ENCODE measurements at places on chromosomes 5 and 9. TPM values are rescaled to one million over a fixed set of nuclear protein-coding genes. Genes with fewer than 3 reads are reported as not detected.

DNA sequence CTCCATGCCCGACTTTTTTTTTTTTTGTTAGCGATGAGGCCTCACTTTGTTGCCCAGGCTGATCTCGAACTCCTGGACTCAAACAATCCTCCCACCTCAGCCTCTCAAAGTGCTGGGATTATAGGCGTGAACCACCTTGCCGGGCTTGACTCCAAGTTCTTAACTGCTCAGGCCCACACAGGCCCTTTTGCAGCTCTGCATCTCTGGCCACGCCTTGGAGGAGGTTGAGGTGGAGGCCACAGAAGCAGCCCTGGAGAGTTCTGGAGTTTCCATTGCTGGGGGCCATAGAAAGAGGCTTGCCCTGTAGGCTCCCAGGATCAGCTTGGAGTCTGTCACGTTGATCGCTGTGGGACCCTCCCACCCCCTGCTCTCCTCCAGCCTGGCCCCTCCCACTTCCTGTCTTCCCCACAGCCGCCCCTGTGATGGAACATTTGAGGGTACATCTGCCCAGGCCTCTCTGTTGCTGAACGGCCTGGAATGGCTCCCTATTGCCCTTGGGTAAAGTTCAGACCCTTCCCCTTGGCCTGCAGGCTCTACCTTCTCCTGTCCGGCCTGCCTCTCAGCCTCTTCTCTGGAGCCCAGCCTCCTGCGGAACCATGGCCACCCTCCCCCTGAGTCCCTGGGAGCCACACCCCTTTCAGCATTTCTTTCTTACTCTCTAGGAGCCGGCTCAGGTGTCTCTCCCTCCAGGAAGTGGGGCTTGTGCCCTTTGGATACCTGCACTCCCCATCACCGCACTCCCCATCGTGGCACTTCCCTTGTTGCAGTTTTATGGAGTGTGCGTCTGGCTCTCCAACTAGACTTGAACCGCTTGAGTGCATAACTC lies 30.4 kb upstream of the IER5L start:
- H3K36me3 ChIP-seq, result no peaks in the 10 kb centered on the region
- no peaks in the 10 kb centered on the region for H3K4me1 ChIP-seq
- H3K27ac ChIP-seq, result no peak overlapping the region
- no peak for DNase-seq
- H3K27me3 ChIP-seq, result no peaks in the 10 kb centered on the region

DNA sequence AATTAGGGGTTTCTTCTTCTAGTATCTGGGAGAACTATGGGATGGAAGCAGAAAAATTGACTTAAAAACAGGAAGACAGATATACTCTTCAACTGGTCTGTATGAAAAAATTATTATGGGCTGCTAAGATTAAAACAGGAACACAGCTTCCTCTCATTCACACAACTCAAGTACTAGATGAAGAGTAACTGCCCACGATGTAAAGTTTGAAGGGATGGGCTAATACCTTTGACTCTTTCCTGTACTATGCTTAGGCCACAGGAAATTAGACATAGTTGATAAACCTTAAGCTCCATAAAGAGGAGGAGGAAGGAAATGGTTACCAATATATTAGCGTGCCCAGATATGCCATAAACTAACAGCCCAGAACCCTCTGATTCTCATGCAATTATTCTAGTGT lies 88.6 kb downstream of the ANKRD31 start:
- H3K36me3 ChIP-seq, result no peaks in the 10 kb centered on the region
- no peak overlapping the region for H3K4me3 ChIP-seq
- no peaks in the 10 kb centered on the region for H3K4me1 ChIP-seq
- DNase-seq, result no peak
- H3K27ac ChIP-seq, result no peak overlapping the region

DNA sequence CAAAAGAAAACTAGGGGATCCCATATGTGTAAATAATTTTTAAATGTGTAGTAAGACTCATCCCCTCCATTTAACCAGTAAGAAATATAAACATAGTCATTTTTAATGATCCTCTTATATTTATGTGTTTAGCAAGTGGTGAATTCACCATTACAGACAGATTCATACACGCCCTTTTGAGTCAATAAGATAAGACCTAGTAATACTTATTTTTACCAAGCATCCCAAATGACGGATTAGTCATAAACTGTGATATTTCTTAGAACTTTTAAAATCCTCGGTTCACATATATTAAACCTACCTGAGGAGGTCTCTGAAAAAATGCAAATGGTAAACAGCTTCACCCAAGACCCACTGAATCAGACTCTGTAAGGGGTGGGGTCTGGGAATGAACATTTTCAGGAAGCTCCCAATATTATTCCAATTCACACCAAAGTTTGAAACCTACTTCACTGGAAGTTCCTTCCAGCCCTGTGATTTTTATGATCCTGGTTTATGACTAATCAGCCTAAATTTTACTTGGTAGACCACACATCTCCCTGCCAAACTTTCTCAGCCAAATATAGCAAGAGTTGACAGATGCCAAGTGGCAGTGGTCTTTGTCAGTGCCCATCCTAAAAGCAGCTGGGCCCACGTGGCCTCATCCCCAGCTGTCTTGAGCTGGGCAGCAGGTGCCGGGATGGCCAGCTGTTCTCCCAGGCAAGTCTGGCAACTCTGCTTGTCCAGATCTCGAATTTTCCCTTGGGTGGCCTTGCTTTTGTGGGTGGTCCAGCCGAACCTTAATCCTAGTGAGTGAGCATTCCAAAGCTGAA lies 559.0 kb upstream of the RGMB start:
- H3K27ac ChIP-seq, result no peak overlapping the region
- no peaks in the 10 kb centered on the region for H3K27me3 ChIP-seq
- H3K4me3 ChIP-seq, result no peak overlapping the region
- peak; percentile 79 for DNase-seq
- no peaks in the 10 kb centered on the region for H3K36me3 ChIP-seq
- peaks cover 2% of the 10 kb centered on the region for H3K4me1 ChIP-seq

DNA sequence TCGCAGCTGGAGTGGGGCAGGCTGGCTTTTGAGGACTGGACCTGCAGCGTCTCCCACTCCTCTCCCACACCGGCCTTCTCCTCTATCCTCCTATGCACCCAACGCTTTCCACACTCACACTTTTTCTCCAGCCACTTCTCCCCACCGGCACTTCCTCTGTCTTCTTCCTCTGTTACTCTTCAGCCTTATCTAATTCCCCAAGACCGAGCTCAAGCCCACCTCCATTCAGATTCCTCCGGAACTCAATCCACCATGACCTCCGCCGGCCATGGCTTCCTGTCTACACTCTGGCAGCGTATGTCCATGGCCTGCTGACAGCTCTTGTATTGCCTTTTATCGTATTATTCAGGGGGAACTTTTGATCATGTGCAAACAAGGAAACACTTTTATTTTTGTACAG lies 545 bp upstream of the OR2V1 start:
- no peaks in the 10 kb centered on the region for H3K36me3 ChIP-seq
- no peaks in the 10 kb centered on the region for H3K27me3 ChIP-seq
- no peak overlapping the region for H3K27ac ChIP-seq
- no peaks in the 10 kb centered on the region for H3K4me1 ChIP-seq
- no peak for DNase-seq

Gene NUDCD2
- total RNA-seq, result 15.7 TPM

DNA sequence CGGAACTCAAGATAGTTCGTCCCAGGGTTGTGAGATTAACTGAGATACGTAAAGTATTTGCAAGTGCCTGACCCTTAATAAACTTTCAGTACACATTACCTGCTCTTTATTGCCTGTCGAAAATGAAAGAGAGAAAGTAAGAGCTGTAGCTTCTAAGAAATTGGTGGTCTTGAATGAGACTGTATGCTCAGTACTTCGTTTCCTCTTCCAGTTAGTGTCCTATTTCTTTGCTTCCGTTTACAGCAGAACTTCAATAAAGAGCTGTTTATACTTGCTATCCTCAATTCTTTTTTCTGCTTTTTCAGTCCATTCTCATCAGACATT lies 534 bp downstream of the SRFBP1 start:
- peaks cover 12% of the 10 kb centered on the region for H3K4me1 ChIP-seq
- peak overlapping the region; percentile 97 for H3K4me3 ChIP-seq
- no peaks in the 10 kb centered on the region for H3K36me3 ChIP-seq

GRCh38 chr5:82982846-82983245 lies 94.3 kb downstream of the TMEM167A start:
- H3K4me3 ChIP-seq, result no peak overlapping the region
- H3K4me1 ChIP-seq, result no peaks in the 10 kb centered on the region
- H3K36me3 ChIP-seq, result no peaks in the 10 kb centered on the region
- H3K27ac ChIP-seq, result no peak overlapping the region

- peaks cover 38% of the 10 kb centered on the region for H3K36me3 ChIP-seq
- DNase-seq, result no peak
- H3K4me1 ChIP-seq, result no peaks in the 10 kb centered on the region
These were observed 45.7 kb downstream of the SETX start for GRCh38 chr9:132309056-132309455.

Gene SHROOM1
- 5.0 TPM for total RNA-seq

Gene BTNL9
- total RNA-seq, result not detected

Gene LCP2
- 0.09 TPM for total RNA-seq

Gene CYLC2
- not detected for total RNA-seq

DNA sequence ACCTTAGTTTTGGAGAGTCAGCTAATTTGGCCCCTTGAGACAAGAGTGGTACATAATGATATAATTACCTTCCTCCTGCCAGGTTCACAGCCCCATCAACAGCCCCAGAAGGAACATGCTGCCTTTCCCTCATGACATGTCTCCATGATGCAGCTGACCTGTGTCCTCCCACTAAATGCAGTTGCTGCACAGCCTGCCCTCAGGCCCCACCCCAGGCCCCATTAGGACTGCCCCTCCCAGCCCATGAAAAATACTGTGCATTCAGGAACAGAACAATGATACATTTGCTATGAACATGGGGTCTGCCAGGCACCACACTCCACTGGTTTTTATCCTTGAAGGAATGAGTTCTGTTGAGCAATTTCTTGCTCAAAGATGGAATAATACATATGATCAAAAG lies 176.4 kb downstream of the C5orf15 start:
- DNase-seq, result no peak
- no peak overlapping the region for H3K27ac ChIP-seq
- H3K4me3 ChIP-seq, result no peak overlapping the region

GRCh38 chr5:64899838-64900237 lies 131.1 kb downstream of the CWC27 start:
- no peaks in the 10 kb centered on the region for H3K4me1 ChIP-seq
- H3K4me3 ChIP-seq, result no peak overlapping the region
- no peaks in the 10 kb centered on the region for H3K27me3 ChIP-seq
- no peaks in the 10 kb centered on the region for H3K36me3 ChIP-seq
- no peak overlapping the region for H3K27ac ChIP-seq

Gene POLR3G
- total RNA-seq, result 7.8 TPM

- H3K27ac ChIP-seq, result no peak overlapping the region
- no peaks in the 10 kb centered on the region for H3K4me1 ChIP-seq
- DNase-seq, result no peak
- no peak overlapping the region for H3K4me3 ChIP-seq
These were observed 558 bp downstream of the PRKACG start for GRCh38 chr9:69013382-69013727.

DNA sequence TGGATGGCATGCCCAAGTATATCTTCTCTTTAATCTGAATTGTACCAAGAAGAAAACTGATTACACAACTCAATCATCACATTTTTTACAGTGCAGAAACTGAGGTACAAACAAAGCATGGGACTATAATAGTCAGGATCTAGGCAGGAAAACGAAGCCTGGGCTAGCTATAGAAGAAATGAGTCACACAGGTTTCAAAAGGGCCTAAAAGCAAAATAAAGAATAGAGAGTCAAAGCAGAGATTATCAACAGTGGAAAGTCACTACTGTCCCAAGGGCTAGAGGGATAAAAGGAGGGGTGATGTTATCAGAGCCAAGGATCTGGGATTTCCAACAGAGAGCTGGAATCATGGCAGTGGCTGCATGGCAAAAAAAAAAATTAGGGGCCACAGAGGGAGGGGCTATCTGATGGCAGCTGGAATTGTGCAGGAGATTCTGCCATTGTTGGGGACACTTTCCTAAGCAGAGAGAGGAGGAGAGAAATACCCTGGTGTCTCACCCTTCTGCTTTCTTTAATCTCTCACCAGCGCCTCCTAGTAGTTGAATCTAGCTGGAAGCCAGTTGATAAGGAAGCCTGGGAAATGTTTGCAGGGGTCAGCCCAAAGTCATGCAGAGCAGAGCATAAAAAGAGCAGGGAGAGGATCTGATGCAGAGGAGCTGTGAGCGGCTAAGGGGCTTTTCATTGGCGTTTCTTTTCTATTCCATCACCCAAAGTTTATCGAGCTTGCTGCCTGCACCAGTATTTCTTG lies 343.2 kb downstream of the ACTL7B start:
- no peak overlapping the region for H3K27ac ChIP-seq
- H3K4me3 ChIP-seq, result no peak overlapping the region
- H3K27me3 ChIP-seq, result no peaks in the 10 kb centered on the region
- no peak for DNase-seq
- H3K36me3 ChIP-seq, result no peaks in the 10 kb centered on the region
- H3K4me1 ChIP-seq, result no peaks in the 10 kb centered on the region

Gene PLEKHG4B
- total RNA-seq, result 6.1 TPM
